Activated T-helper 2 cell treated with anti-CD3 and anti-CD28 coated beads, Interferon-gamma antibody, Interleukin-2, Interleukin-4, amounts not matched to agents 10 μg/mL and 5 μg/mL and 100 μg/mL, durations not matched to agents 14 hours and 24 hours and 36 hours (primary cell): ENCODE measurements at places on chromosomes 5 and 9. TPM values are rescaled to one million over a fixed set of nuclear protein-coding genes. Genes with fewer than 3 reads are reported as not detected.

The CFAP90 gene
- not detected in 2 replicates for total RNA-seq

The ANKRD33B gene
- 31.1 and 31.5 TPM in 2 replicates for total RNA-seq

The KIF4B gene
- total RNA-seq, result 0.07 TPM in 1 of 2 replicates, not detected in the other

- H3K4me1 ChIP-seq, result no peaks in the 10 kb centered on the region
- no peak for DNase-seq
- no peak overlapping the region for H3K4me3 ChIP-seq
- H3K36me3 ChIP-seq, result no peaks in the 10 kb centered on the region
- no peaks in the 10 kb centered on the region for H3K27me3 ChIP-seq
- H3K27ac ChIP-seq, result no peak overlapping the region
Measured at GRCh38 chr5:120207129-120207528, 257.0 kb upstream of the PRR16 start.

DNA sequence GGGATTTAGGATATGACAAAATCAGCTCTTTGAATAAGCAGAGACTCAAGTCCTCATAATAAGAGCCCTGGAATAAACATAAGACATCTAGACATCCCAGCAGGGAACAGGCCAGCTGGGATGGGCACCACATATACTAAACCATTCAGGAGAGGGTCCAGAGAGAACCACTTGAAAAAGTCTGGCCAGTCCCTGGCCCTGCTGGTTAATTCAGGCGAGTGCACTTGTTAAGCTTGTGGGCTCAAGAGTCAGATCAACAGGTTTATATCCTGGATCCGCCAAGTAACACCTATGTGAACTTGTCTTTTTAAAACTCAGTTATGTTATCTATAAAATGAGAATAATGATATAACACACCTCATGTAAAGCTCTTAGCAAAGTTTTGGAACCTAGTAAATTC lies 63.3 kb downstream of the CAVIN4 start:
- no peaks in the 10 kb centered on the region for H3K36me3 ChIP-seq
- H3K27ac ChIP-seq, result no peak overlapping the region
- no peak for DNase-seq

The PCDH1 gene
- not detected in 2 replicates for total RNA-seq

GRCh38 chr9:33014665-33015014 lies 10.4 kb upstream of the DNAJA1 start:
- no peaks in the 10 kb centered on the region for H3K27me3 ChIP-seq
- DNase-seq, result no peak
- peaks cover 3% of the 10 kb centered on the region for H3K4me1 ChIP-seq
- peaks cover 6% of the 10 kb centered on the region for H3K36me3 ChIP-seq
- no peak overlapping the region for H3K4me3 ChIP-seq

DNA sequence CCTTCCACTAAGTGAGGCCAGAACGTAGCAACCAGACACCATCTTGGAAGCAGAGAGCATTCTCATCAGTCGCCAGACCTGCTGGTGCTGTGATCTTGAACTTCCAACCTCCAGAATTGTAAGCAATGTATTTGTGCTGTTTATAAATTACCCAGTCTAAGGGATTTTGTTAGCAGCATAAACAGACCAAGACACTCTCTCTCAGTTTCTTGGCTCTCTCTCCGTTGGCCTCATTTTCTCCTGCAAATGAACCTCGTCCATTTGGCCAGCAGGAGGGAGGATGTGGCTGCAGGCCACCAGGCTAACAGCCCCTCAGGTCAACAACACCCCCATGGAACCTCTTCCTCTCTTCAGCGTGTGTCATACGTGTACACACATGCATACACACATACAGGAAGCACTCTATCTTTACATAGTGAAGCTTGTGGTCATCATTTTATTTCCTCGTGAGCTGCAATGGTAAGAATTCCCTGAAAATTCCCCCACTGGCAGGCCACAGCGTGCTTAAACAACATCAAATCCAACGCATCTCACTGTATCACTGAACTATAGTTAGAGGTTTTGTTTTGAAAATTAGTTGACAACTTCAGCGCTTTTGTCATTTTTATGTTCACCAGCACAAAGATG lies 62.8 kb upstream of the PPP1R26 start:
- peaks cover 2% of the 10 kb centered on the region for H3K27me3 ChIP-seq
- no peak overlapping the region for H3K4me3 ChIP-seq
- no peaks in the 10 kb centered on the region for H3K4me1 ChIP-seq
- no peak for DNase-seq
- no peaks in the 10 kb centered on the region for H3K36me3 ChIP-seq
- no peak overlapping the region for H3K27ac ChIP-seq

DNA sequence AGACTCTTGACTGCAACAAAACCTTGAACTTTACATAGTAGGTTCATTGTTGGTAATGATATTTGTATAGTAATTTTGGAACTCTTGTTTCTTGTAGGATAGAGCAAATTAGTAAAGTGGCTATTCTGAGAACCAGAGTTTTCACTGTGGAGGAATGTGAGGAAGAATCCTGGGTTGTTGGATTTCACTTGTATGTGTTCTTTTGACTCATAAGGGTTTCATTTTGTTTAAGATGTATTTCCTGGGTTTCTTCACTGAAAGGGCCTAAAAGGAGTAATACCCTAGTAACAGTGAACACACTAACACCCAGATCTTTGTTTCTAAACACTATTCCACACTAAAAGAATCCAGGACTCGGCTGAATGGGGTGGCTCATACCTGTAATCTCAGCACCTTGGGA lies 20.1 kb downstream of the TTC1 start:
- DNase-seq, result no peak
- H3K27ac ChIP-seq, result no peak overlapping the region
- peaks cover 13% of the 10 kb centered on the region for H3K4me1 ChIP-seq
- no peaks in the 10 kb centered on the region for H3K27me3 ChIP-seq

The DMRT3 gene
- not detected in 2 replicates for total RNA-seq

The LPAR1 gene
- total RNA-seq, result not detected in 2 replicates

- no peak overlapping the region for H3K27ac ChIP-seq
- H3K4me3 ChIP-seq, result peak overlapping the region; percentile 90
- no peak for DNase-seq
Measured at GRCh38 chr5:157745041-157745456, 1.5 kb downstream of the LSM11 start.

GRCh38 chr9:113755433-113755832 lies 120.7 kb upstream of the ZNF618 start:
- no peaks in the 10 kb centered on the region for H3K27me3 ChIP-seq
- no peak overlapping the region for H3K4me3 ChIP-seq
- no peaks in the 10 kb centered on the region for H3K4me1 ChIP-seq
- no peaks in the 10 kb centered on the region for H3K36me3 ChIP-seq

The FRMD3 gene
- 0.34 and 0.51 TPM in 2 replicates for total RNA-seq

The FNIP1 gene
- 18.1 and 18.8 TPM in 2 replicates for total RNA-seq

The GARNL3 gene
- total RNA-seq, result 1.9 and 2.9 TPM in 2 replicates
